ENCODE measurements at places on chromosomes 5 and 9.
A peak's percentile ranks its signal among the peaks of the same experiment; 100 is the strongest.

DNA sequence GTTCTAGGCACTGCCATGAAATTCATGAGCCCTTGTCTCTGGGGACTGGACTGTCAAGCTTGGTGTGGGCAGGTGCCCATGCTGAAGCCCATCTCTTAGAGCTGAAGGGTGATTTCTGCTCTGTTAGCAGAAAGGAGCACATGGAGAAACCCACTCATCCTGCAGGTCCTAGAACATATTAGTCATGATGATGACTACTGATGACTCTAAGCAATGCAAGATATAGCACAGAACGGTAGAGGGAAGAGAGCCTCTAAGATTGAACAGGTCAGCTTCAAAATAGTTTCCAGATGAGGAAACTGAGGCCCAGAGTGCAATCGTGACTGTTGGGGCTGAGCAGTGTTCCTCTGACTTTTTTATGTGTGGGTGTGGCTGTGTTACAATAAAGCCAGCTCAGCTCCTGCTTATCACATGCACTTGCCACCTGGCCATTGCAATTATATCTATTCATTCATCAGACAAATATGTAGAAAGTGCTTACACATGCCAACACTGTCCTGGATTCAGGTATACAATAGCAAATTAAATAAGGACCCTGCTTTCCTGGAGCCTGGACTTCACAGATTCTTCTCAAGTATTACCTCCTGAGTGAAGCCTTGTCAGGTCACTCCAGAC lies 140.2 kb upstream of the BRINP1 start:
- DNase-seq: no peak

DNA sequence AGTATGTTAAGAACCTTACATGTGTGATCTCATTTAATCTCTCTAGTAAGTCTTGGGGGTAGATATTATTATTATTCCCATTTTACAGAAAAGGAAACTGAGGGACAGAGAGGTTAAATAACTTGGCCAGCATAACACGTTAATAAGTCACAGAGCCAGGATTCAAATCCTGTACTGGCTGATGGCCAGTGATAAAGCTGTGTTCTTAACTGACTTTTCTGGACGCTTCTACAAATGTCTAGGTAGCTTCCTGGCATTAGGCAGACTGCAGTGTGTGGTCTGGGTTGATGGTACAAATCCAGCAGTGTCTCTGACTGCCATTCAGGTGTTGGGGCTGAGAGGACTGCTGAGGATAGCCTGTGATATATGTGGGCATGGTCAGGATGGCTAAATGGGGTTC lies 125.8 kb upstream of the CXCL14 start:
- DNase-seq: no peak

DNA sequence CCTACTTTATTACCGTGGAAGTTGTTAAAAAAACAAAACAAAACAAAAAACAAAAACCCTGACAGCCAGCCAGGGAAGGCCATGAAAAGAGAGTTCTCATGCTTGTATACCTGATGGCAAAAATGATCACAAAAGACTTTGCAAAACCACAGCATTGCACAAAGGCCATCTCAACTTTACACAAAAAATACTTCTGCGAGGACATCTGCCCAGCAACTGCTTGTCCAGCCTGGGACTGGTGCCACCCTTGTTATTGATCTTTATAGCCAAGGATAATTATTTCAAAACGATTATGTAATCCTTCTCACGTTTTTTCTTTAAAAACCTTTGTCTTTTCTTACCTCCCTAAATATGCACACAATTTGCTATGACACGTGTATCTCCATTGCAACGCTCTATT lies 42.2 kb upstream of the SLC28A3 start:
- DNase-seq: no peak

DNA sequence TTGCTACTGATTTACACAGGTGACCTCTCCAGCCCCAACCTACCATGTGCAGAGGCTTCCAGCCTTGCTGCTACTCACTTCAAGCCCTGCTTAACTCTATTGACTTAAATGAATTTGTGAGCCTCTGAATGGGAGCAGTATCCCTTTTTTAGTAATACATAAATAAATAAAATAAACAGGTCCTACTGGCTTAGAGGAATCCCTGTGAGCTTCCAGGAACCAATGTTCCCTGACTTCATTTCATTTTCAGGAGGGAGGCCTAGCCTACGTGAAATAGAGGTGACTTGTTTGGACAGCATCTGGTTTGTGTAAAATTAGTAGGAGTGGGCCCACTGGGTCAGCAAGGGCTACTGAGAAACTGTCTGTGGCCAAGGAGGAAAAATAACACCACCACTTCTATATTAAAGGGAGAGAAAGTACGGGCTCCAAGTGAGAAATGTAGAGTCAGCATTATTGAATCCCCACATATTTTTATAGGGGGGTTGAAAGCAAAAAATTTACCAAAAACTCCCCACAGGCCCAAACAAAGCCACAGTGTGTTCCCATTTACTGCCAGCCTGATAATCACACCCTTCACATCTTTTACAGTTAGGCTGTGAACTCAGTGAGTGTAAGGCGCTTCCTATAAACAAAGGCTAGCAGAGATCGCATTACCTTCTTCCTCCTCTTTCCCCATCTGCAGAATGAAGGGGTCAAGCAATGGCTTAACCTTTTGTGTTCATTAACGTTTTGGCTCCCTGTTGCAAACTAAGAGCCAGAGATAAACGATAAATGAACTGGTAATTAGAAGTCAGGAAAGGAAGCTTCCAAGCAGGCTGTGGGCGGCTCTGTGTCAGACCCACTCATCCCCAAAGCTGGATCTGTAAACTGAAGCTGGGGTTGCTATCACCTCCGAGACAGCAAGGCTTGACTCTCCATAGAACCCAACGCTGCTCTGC lies 138.8 kb upstream of the LIFR start:
- DNase-seq: no peak

DNA sequence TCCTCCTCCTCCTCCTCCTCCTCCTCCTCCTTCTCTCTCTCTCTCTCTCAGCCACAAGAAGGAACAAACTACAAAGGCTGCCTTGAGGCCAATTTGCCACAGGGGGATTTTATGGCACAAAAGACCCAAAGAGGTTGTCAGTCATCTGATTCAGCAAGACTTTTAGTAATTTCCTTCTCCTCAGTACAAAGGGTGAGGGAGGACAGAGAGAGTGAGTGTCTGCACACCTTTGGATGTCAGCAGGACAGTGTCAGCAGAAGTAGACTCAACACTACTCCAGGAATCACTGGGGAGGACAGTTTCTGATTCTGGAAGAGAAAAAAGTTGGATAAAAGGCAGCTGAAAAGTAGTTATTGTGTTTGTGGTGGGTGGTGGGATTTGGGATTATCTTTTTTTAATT lies 13.6 kb downstream of the TIMD4 start:
- DNase-seq: no peak

- peak; percentile 8 for DNase-seq
Measured at GRCh38 chr5:136308212-136308795, 57.0 kb downstream of the TRPC7 start.

GRCh38 chr5:428219-428618 lies 14.8 kb upstream of the EXOC3 start:
- no peak for DNase-seq

- DNase-seq: peak; percentile 38
Measured at GRCh38 chr5:39040875-39041274, 33.3 kb downstream of the RICTOR start.

DNA sequence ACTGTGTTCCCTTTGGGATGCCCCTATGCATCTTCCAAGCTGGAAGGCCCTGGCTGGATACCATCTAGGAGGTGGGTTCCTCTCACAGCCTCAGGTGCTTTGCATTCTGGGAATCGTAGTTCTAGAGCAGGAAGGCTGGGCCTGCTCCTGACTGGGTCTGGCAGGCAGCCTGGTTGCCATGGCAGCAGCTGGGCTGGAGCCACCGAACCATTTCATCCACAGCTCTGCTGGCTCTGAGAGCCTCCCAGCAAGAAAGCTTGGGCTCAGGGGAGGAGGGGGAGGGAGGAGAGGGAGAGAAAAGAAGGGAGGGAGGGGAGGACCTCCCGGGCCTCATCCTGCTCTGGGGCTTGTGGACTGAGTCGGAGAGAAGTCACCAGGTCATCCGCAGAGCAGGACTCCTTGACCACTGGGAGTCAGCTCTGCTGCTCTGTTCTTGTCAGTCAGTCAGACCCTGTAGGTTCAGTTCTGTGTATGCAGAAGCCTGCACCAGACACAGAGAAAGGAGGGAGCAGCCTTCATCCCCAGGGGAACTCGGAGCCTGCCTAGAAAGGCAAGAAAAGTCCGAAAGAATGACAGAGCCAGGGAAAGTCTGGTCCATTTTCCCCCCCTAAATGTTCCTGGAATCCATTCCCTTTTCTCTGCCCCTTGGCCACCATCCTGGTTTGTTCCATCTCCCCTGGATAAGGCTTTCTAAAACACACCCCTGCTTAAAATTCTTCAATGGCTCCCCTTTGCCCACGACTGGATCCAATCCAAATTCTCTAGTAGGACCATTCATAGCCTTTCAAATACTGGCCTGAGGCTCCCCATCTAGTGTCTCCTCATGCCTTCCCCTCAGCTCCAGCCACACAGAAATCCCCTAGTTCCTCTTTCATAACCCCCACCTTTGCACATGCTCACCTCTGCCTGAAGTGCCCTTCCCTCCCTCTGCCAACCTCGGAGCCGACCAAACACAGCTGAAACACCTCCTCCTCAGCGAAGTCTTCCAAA lies 65.4 kb upstream of the ARAP3 start:
- DNase-seq: peak; percentile 98

GRCh38 chr5:139470821-139471300 lies at the start of gene SMIM33:
TSS of gene SMIM33 (plus strand) at chr5:139471004. CDS start at chr5:139471122, 118 bp downstream.
- DNase-seq: no peak

- no peak for DNase-seq
Measured at GRCh38 chr5:72921886-72922285, 34.0 kb upstream of the FCHO2 start.

- DNase-seq: peak; percentile 40
Measured at GRCh38 chr9:114059047-114059803, 18.9 kb downstream of the AMBP start.

GRCh38 chr5:150801117-150801927 lies 22.8 kb downstream of the SMIM3 start:
- peak; percentile 35 for DNase-seq

DNA sequence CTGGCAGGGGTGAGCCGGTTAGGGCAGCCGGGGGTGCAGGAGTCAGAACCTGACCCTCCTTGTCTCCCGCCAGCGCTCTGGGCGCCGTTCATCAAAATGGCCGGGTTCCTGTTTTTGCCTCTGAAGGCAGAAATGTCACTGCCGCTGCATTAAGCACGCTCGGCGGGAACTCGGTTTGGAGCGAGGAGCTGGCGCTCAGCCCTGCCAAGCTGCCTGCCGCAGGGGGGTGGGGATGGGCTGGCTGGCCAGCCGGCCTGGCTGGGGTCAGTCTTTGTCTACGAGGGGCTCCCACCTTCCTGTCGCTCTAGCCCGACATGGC lies 63.7 kb downstream of the CXXC5 start:
- no peak for DNase-seq

- no peak for DNase-seq
Measured at GRCh38 chr5:37696190-37697021, 143.4 kb downstream of the GDNF start.

- no peak for DNase-seq
Measured at GRCh38 chr9:96483733-96484390, 33.9 kb downstream of the HABP4 start.

DNA sequence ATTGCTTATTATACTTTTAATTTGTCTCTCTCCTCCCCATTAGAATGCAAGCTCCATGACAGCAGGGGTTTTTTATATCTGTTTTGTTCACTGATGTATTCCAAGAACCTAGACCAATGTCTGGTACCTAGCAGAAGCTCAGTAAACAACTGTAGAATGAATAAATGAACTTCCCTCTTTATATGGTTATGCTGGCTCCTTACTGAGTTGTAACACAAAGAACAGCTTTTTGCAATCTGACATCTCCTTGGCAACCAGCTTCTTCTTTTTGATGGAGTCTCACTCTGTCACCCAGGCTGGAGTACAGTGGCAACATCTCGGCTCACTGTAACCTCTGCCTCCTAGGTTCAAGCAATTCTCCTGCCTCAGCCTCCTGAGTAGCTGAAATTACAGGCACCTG lies 13.6 kb downstream of the TRMO start:
- DNase-seq: no peak

- DNase-seq: no peak
Measured at GRCh38 chr5:81795666-81796065, 44.8 kb upstream of the SSBP2 start.

- DNase-seq: no peak
Measured at GRCh38 chr5:6427694-6428093, 21.0 kb upstream of the UBE2QL1 start.

DNA sequence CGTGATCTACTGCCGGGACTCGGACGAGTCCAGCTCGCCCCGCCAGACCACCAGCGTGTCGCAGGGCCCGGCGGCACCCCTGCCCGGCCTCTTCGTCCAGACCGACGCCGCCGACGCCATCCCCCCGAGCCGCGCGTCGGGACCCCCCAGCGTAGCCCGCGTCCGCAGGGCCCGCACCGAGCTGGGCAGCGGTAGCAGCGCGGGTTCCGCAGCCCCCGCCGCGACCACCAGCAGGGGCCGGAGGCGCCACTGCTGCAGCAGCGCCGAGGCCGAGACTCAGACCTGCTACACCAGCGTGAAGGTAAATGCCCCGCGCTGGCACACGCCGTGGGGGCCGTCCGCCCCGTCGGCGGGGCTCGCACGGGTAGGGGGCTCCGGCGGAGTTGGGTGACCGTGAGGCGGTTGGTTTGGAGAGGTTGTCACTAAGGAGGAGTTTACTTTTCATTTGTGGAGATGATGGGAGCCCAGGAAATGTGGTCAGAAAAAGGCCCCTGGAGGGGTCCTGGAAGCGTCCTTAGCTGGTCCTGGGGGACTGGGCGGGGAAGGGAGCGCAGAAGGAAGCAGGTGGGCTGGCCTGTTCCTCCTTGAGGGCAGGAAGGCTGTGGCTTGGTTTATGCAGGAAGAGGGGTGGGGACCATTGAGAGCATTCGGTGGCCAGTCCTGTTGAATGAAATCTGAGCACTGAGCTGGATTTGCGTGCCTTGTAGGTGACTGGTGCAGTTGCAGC lies 647 bp downstream of the PDE8B start:
- DNase-seq: peak; percentile 17

- DNase-seq: no peak
Measured at GRCh38 chr5:6791031-6791430, 77.8 kb downstream of the TENT4A start.

GRCh38 chr9:108535526-108535925 lies 320.3 kb downstream of the ACTL7B start:
- peak; percentile 45 for DNase-seq

DNA sequence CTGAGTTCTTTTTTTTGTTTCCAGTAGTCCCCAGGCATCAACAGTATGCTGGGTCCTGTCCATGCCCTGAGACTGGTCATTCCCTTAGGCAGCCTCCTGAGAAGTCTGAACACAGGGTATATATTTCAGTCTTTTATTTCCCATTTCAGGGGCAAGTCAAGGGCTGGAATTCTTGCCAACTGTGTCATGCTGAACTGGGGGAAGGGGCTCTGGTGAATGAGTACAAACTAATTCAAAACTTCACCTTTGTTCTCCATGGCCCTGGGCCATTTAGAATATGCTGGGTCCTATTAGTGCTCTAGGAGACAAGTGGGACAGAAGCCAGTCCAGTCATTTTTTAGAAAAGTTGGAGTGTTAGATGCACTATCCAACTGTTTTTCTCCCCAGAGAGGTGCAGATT lies 170.3 kb downstream of the TMC1 start:
- no peak for DNase-seq
